Activated CD4-positive, alpha-beta T cell treated with anti-CD3 and anti-CD28 coated beads, Interleukin-10, Interleukin-2, amounts not matched to agents 100 ng/mL and 50 ng/mL, durations not matched to agents 16 hours and 8 hours (primary cell): ENCODE measurements at places on chromosomes 11 and 22.

- no peak for DNase-seq
Measured at GRCh38 chr11:9692691-9693090, 28.8 kb downstream of the SWAP70 start.

- no peak for DNase-seq
Measured at GRCh38 chr22:47279746-47280145, 517.3 kb downstream of the TBC1D22A start.

DNA sequence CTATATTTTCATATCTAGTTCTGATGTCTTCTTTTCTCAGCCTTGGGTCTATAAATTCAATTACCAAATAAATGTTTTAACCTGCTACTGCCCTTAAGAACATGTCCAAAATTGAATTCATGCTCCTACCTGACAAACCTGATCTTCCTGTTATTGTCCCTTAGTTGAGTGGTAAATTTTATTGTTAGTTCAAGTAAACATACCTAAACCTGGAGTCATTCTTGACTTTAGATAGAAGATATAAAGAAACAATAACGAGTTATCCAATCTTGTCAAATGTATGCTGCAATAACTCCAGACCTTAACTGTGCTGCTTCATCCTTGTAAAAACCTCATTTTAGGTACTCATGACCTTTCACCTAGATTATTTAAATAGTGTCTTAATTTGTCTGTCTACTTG is 34.6 kb upstream of the SC5D start:
- DNase-seq: no peak

DNA sequence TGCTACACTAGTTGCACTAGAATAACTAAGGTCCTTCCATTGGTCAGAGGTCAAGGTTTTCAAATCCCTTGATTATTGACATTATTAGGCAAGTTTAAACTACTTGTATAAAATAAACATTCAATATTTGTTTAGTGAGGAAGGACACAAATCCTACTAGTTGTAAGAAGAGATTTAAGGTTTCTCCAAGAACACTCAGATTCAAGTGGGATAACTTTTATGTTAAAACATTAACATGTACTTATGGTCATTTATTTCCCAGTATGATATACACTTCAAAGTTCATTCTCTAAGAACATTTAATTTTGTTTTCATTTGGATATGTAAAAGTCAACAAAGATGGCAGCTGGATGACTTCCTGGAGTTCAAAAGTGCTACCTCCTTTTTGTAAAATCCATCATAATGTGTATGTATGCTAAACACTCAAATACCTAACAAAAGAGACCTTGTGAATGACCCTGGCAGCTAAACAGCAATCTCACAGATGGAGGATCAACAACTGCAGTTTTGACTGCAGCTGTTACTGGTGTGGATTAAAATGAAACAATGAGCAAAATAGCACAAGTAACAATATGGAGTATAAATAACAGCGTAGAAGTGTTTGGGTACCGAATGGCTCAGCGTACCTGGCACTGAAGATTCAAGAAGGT is 1.5 kb downstream of the CCDC90B start:
- no peak for DNase-seq

DNA sequence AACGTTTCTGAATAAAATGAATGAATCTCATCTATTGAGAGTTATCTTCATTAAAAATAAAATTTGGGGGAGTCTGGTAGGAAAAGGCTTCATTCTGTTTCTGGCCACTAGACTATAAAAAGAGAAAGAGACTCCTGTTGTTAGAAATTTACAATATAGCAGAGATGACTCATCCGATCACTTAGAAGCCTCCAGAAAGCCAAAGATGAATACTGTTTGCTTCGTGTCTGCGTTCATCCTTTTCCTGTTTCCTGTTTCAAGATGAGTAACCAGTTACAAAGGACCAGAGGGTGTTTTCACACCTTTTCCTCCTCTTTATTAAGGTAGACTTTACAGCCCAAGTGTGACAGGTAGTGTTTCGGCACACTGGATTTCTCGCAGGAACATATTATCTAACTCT is 1120.7 kb downstream of the LRRC4C start:
- DNase-seq: peak; percentile 32

DNA sequence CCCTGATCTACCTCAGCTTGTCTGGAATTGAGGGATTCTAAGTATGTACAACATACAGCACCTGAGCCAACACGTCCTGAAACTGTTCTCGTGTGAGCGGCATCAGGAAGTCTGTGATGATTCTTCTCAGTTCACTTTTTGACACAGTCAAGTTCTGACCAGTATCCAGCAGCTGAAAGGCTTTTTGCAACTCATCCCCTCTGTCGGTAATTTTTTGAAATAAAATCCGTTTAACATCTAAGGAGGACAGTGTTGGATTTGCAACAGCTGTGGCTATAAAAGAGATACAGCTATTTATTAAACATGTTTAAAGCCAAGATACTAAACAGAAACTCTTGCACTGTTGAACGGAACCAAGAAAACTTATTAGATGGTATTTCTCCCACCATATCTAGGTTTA is 39.3 kb downstream of the EFCAB6 start:
- no peak for DNase-seq

GRCh38 chr22:47337161-47337621 is 574.7 kb downstream of the TBC1D22A start:
- peak; percentile 13 for DNase-seq

DNA sequence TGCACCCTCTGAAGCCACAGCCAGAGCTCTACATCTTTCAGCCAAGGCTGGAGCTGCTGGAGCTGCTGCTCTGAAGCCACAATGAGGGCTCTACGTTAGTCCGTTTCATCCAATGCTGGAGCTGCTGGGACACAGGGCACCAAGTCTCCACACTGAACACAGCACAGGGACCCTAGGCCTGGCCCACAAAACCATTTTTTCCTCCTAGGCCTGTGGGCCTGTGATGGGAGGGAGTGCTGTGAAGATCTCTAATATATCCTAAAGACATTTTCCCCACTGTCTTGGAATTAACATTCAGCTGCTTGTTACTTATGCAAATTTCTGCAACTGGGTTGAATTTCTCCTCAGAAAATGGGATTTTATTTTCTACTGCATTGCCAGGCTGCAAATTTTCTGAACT is 441.4 kb upstream of the FAT3 start:
- no peak for DNase-seq

DNA sequence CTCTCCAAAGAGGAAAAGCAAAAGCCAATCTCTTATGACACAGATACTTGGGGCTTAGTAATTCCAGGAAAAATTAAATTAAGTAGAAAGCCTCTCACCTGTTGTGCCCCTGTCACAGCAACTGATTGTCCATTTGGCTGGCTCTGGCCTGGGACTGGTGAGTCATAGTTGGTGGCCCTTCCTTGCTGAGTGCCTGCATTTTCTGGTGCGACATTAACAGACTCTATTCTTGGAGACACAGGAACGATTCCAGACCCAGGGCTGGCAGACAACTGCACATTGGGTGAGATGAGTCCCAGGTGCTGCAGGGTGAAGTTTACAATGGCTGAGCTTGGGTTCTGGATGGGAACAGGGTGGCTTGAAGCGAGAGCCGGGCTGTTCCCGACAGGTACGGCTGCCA is 15.6 kb downstream of the E2F8 start:
- no peak for DNase-seq

- no peak for DNase-seq
Measured at GRCh38 chr11:78032090-78032489, 9.0 kb upstream of the KCTD14 start.

- peak; percentile 28 for DNase-seq
Measured at GRCh38 chr11:7548659-7549274, 35.0 kb downstream of the PPFIBP2 start.

- DNase-seq: no peak
Measured at GRCh38 chr11:122337704-122338103, 221.7 kb upstream of the BLID start.

DNA sequence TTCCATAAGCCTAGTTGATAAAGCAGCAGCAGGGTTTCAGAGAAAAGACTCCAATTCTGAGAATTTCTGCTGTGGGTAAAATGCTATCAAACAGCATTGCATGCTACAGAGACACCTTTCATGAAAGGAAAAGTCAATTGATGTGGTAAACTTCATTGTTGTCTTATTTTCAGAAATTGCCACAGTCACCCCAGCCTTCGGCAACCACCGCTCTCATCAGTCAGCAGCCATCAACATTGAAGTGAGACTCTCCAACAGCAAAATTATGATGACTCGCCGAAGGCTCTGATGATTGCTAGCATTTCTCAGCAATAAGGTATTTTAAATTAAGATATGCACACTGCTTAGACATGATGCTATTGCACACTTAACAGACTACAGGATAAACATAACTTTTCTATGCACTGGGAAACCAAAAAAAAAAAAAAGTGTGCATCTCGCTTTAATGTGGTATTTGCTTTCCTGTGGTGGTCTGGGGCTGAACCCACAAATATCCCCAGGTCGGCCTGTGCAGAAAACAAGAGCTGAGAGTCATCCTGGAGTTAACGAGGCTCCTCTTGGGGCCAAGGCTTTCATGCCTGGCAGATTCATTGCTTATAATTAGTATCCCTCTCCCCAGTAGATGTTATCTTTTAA is 192.1 kb downstream of the CTTN start:
- peak; percentile 35 for DNase-seq

GRCh38 chr11:63884196-63884932 is 32.6 kb downstream of the RCOR2 start:
- no peak for DNase-seq
